ENCODE measurements at places on chromosomes 3 and 15.

DNA sequence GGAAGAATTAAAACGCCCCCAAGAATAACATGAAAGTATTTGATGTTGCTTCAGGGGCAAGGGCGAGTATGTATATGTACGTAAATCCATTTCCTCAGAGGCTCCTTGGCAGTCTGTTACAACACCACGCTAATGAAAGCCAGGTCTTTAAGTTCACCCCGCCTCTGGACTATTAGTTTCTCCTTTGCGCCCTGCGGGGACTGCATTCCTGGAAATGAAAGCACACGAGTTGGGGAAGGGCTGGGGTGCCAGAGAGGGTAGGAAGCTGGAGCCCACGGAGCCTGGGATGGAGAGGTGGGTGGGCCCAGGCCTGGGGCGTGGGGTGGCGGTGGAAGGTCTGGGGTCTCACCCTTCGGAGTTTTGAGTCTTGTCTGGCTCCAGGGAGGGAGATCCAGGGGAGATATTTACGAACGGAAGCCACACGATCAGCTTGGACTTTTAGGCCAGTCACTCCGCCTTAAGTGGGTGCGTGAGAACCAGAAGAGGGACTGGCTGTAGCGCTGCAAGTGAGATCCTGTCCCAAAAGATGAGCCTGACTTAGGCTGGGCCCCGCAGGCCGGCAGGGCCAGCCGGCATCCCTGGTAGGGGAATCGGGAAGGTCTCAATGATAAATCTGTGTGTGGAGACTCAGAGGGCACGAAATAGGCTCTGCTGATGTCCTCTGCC is 1.6 kb upstream of the PLCL2 start:
- no peak for DNase-seq

- DNase-seq, result no peak
Measured at GRCh38 chr3:139332092-139332491, 11.7 kb upstream of the MRPS22 start.

DNA sequence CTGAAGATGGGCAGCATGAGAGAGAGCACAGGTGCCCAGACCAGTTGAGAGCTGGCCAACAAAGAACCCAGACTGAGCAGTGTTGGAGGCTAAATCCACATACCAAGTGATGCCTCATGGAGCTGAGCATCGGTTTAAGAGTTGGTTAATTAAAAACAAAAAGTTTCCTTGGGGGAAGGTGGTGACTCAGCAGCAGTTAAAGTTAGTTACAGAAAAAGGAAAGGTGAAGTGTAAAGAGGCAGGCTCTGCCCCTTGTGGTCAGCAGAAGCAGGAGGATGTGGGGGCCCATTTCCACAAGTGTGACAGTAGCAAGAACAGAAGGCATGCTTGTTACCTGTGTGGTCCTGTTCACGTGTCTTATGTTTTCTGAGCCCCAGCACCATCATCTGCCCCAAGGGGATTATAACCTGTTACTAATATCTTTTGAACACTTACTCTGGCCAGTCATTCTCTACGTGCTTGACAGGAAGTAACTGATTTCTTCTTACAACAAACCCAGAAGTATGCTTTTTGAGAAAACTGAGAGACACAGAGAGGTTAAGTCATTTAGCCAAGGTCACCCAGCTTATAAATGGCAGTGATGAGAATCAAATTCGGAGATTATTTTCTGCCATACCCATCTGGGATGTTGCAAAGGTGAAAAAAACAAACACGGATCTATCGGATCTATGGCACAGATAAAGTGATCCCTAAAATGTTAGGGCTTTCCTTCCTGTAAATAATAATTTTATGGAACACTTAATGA is 91.0 kb downstream of the EPHB1 start:
- peak; percentile 9 for DNase-seq

DNA sequence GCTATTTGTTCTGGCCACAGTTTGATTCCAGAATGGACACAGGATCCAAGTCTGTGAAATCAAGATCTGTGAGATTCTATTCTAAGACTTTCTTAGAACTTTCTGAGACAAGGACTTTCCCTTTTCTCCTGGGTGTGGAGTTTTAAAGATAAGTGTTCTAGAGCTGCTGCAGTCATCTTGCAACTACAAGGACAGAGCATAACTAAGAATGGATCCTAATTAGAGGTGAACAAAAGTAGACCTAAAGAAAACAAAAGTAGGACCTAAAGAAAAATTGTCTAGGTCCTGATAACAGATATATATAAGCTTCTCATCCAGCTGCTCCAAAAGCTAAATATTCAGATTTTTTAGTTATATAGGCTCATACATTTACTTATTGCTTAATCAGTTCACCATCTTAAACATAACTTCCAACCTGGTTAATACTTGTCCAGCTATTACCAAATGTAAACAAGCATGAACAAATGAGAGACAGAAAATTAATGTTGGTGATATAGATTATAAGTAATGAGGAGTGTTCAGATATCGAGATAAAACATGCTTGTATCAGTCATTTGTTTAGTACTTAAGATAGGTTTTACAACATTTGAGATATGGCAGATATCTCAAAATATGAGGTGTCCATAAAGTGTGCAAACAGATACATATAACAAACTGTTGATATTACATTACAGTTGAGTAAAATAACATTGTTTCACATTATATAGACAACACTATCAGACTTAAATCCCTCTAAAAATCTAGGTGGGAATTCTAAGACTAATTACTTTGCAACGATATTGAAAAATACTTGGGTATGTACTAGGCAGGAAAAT is 75.1 kb downstream of the CD200 start:
- no peak for DNase-seq

- no peak for DNase-seq
Measured at GRCh38 chr15:79206940-79207339, 75.6 kb upstream of the ANKRD34C start.

DNA sequence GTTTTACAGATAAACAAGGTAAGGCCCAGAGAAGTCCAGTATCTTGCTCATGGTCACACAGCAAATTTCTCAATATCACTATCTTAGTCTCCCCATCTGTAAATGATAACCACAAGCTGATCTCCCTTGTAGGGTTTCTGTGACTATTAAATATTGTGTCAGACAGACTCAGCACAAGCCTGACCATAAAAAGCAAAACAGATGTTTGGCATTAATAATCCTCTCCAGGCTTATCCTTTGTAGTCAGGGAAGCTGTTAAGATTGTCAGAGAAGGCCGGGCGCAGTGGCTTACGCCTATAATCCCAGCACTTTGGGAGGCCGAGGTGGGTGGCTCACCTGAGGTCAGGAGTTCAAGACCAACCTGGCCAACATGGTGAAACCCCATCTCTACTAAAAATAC is 173.2 kb upstream of the PRICKLE2 start:
- DNase-seq, result no peak

DNA sequence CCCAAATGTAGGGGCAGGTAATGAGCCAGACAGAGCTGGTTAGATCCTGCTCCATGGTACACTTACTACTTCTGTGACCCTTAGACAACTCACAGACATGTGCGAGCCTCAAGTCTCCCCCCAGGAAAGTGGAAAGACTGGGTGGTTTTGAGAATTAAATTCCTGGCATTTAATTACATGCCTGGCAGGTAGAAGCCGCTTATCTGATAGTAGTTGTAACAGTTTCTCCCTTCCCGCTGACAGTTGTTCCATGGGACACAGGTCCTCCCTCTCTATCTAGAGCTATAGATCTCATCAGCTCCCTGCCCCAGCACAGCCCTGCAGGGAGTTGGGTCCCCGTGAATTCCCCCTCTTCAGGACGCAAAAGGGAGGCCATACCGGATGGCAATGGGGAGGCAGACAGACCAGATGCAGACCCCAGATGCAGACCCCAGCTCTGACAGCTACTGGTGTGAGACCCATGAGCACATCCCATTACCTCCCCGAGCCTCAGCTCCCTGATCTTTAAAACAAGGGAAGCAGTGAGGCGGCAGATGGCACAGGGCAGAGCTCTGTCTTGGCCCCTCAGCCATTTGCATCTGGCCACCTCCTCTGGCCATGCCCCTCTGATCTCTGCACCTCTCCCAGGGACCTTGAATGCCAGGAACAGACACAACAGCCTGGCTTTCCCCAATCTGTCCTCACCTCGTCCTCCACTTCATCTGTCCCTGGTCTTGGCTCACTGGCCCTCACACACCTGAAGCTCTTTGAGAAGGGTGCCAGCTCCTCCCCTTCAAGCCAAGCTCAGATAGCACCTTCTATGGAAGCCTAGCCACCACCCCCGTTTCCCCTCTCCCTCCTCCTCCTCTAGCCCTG is 34.1 kb upstream of the NR2C2 start:
- no peak for DNase-seq

DNA sequence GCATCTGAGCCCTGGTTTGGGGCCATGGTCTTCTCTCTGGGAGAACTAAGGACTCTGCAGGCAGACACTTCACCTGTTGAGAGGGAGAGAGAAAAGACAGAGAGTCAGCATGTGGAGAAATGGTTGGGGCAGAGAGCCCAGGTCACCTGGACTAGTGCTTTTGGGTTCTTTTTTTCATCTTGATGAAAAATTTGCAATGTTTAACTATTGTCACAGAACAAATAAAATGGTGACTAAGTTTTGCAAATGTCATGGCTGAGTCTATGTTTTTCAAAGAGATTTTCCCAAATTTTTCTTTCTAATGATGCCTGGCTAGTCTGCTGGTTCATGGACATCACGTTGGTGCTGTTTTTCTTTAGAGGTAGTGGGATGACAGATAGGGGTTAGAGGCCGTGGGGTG is 17.8 kb downstream of the FAH start:
- no peak for DNase-seq

GRCh38 chr15:50939911-50940310 is 31.4 kb downstream of the AP4E1 start:
- DNase-seq, result no peak

- DNase-seq, result no peak
Measured at GRCh38 chr3:152350139-152350538, 81.4 kb downstream of the MBNL1 start.

GRCh38 chr15:71632576-71633195 is 177.7 kb upstream of the NR2E3 start:
- DNase-seq, result no peak

DNA sequence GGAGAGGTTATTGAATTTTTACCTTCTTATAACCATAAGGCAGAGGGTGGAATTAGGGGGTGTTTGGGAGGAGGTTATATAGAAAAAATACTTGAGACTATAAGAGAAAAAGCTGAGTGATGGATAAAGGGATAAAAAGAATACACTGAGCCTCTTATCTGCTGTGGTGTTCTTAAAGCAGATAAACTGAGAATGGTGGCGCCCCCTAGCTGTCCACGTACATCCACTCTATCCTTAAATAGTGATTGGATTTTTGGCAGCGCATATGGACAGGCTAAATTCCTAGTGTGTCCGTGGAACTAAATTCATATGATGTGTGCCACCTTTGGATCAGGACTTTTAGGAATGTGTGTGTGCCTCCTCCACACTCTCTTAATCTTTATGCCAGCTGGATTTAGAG is 121.1 kb downstream of the OXSM start:
- DNase-seq, result peak; percentile 76

GRCh38 chr3:129531699-129532098 is 3.3 kb downstream of the RHO start:
- no peak for DNase-seq

DNA sequence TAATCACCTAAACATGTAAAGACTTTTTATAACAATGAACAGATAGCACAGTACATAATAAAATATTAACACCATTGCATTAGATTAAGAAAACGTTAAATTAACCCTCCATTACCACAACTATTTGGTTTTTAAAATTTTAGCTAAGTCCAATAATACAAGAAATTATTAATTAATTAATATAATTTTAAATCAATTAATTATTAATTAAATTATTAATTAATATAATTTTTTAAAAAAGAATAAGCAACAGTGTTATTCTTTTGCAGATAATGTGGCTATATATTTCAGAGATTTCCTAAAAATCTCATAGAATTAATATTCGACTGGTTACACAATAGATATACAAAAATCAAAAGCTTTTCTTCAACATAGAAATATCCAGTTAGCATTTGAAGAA is 82.5 kb downstream of the ECT2 start:
- no peak for DNase-seq

DNA sequence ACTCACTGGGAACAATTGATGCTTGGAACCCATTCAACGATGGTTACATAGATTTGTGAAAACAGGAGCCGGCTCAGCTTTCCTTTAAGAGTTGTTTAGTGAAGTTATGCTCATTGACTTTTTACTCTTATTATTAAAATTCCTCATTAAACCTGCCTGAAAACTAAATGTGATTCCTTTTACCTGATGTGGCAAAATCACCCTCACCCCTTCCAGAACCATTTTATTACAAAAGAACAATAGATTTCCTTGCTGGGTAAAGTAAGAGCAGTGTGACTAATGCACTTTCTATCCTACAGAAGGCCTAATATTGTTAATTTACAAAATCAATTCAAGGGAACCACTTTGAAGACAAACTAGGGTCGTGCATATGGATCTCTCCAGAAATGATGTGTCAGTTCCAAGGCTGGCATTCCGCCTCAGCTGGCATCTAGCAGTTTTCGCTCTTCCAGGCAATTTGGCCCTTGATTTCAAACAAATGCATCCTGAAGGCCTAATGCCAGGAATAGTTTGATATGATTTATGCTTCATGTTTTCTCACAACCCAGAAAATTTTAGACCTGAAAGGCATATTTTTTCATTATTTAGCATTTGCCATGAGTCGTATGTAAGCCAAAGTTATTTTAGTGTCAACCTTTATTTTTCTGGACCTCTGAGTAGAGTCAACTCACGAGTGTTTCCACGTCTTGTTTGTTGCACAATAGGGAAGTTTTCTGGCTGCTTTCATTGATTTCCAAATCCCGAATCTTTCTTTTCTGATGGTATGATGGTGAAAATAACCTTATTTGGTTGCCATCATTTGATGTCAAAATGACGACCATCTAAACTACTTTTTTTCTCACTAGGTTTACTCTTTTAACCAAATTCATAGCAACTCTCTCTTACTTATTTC is 447.8 kb downstream of the MECOM start:
- DNase-seq, result no peak

DNA sequence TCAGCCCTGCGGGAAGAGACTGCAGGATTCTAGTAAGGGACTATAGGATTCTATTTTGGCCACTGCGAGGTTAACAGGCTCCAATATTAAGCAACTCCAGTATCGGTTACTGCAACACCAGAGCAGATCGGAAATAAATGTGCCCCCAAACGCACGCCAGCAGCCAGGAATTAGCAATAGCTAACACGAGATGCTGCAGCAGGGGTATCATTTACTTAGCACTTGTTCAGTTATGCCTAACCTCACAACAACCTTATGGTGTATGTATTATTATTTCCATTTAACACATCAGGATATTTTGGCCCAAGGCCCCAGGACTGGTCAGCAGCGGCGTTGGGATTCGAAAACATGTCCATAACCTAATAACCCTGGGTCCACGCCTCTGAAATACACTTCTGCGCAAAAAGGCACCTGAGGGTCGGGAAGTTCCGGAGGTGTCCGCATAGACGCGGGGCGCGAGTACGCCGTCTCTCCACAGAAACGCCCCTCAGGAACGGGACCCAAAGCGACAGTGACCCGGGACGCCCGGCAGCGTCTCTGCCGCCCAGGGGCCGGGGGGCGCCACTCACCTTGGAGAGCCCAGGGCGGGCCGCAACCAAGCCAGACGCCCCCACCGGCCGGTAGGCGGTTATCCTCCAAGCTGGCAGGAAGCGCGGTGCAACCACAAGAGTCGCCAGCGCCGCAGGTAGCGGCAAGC is 681 bp downstream of the PIK3CB start:
- peak; percentile 85 for DNase-seq

GRCh38 chr3:150059729-150060128 is 89.0 kb upstream of the PFN2 start:
- DNase-seq, result no peak

Measured in common myeloid progenitor, CD34-positive (primary cell).